ENCODE measurements at places on chromosomes 12 and 14. TPM values are rescaled to one million over a fixed set of nuclear protein-coding genes. Genes with fewer than 3 reads are reported as not detected.
A peak's percentile ranks its signal among the peaks of the same experiment; 100 is the strongest.

Gene OASL
- not detected for total RNA-seq

DNA sequence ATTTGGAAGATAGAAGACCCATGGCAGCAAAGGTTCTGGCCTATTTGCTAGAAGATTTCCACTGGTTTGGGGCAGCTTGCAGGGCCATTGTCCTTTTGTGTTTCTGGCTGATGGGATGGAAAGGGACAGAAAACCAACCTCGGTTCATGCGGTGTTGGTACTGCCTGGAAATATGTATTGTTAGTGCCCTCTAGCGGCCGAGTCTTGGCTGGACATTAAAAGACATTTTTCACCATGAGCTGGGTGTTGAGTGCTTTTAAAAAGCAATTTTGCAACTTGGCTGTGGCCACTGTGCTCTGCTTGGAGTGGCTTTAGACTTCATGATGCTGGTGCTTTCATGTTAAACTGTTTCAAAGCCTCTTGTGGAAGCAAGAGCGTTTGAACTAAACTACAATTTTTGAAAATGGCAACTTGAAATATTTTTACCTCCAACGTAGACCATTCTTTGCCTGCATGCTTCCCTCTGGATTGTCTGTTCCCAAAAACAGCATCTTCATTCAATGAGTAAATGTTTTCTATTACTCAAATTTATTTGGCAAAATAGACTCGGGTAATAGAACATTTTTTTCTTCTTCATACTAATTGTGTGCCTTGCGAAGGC, 102.7 kb upstream of the TBX5 start:
- DNase-seq, result peak; percentile 61

GRCh38 chr12:91326058-91327027, 143.7 kb upstream of the DCN start:
- DNase-seq, result peak; percentile 32

DNA sequence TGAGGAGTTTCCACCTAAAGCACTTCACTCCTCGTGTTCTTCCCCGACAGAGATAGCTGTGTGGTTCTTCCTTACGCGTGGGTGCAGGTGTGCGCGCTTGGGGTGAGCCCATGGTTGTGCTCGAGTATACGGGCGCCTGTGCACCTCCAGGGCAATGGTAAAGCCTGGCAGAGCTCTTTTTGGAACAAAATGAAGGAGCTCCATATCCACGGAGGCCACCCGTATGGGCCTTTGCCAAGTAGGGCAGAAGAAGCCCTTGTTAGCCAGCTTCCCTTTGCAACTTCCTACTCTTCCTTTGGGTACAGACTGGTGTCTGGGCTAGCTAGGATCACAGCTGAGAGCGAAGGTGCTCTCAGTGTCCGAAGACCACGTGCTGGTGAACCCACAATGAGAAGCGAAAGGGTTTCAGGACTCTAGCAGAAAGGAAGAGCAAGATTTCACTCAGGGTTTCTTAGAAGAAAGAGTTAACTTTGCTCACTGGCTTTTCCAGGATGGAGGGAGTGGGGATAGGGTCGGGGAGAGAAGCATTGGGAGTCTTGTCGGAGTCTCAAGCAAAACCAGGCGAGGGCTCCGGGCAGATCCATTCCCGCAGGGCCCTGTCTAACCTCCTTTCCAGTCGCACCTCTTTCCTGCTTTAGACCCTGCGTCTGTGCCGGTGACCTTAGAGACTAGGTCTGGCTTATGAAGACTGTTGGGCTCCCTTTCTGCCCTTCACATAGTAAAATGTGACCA, 960 bp upstream of the LRFN5 start:
- no peak for DNase-seq

GRCh38 chr12:92989715-92990484, 60.8 kb upstream of the EEA1 start:
- DNase-seq, result no peak

DNA sequence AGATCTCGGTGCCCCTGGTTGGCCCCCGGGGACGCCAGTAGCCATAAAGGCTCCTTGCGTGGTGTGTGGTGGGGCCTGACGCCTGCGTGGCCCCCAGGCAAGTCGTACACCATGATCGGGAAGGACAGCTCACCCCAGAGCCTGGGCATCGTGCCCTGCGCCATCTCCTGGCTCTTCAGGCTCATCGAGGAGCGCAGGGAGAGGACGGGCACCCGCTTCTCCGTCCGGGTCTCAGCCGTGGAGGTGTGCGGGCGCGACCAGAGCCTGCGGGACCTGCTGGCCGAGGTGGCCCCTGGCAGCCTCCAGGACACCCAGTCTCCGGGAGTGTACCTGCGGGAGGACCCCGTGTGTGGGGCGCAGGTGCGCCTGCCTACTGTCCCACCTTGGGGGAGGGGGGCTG, 34.5 kb downstream of the KIF26A start:
- no peak for DNase-seq

- no peak for DNase-seq
Observed at GRCh38 chr12:38903596-38903995, 1.8 kb downstream of the CPNE8 start.

- no peak for DNase-seq
Observed at GRCh38 chr12:93167841-93168492, 209.8 kb upstream of the NUDT4 start.

- no peak for DNase-seq
Observed at GRCh38 chr12:79871621-79872020, 63.3 kb downstream of the PPP1R12A start.

DNA sequence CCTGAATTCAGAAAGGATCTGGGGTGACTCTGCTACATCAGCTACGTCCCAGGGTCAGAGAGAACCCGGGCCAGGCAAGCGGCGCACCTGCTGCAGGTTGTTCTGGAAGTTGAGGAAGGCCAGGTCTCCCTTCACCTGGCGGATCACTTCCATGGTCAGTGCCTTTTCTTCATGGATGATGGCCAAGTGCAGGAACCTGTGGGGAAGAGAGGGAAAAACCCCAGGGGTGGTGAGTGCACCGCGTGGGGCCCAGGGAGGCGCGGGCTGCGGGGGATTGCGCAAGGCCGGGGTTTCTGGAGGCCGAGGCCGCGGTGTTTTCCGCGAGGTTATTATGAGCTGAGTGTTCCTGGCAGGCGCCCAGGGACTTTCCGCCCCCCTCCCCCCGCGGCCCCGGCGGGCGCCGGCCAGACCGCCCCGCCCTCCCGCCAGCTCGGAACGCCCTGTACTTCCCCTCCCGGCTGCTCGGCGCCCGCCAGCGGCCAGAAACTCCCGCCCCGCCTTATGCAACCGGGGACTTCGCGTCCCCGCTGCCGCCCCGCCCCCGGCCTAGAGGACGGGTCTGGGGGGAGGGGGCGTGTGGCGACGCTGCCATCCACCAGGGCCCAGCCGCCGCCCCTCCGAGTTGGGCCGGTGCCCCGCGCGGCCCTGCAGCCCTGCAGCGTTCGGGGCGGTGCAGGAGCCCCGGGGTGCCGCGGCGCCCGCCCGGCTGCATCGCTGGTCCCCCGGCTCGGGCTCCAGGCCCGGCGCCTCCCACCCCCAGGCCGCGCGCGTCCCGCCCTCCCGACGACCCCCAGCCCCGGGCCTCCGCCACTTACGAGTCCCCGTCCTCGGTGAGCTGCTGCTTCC, 723 bp downstream of the NFKBIA start:
- peak; percentile 97 for DNase-seq

DNA sequence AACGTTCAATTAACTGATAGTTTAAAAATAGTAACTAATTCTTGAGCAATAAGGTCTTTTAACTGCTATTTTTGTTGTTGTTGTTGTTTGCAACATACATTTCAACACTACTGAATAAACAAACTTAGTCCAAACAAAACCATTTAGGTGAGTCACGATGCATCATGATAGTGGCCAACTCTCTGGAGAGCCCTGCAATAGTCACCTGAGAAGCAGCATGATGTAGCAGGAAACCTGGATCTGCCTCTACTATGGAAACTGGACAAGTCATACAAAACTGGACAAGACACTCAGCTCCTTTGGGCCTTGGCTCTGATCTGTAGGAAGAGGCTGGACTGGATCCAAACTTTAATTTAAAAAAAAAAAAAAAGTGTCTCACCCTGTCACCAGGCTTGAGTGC, 117.3 kb downstream of the MED13L start:
- no peak for DNase-seq

Measured in tibial nerve (tissue), 4 donors.